CD4-positive, alpha-beta T cell treated with Interleukin-2 at 100 ng/mL for 4 hours (primary cell): ENCODE measurements at places on chromosomes 3 and 15.

- DNase-seq: peak; percentile 67
Measured at GRCh38 chr15:40307421-40308211, at the start of gene PLCB2. Gene PLCB2 (minus strand): TSS chr15:40307935. CDS start chr15:40307672, 263 bp downstream.

- DNase-seq: no peak
Measured at GRCh38 chr15:29101491-29101890, 168.1 kb downstream of the NSMCE3 start.

DNA sequence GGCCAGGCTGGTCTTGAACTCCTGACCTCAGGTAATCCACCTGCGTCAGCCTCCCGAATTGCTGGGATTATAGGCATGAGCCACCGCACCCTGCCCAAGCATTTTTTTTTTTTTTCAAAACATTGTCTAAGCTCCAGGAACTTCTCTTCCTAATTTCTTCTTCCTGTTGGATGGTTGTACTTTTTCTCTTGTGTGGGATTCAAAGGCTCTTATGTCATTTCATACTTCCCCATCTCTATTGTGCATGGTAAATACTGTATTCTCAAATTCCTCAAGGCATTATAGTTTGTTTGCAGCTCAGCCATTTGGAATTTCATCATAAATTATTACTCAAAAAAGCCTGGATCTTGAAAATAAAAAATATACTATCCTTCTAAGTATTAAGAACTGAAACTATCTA lies 199.1 kb upstream of the GADL1 start:
- no peak for DNase-seq

DNA sequence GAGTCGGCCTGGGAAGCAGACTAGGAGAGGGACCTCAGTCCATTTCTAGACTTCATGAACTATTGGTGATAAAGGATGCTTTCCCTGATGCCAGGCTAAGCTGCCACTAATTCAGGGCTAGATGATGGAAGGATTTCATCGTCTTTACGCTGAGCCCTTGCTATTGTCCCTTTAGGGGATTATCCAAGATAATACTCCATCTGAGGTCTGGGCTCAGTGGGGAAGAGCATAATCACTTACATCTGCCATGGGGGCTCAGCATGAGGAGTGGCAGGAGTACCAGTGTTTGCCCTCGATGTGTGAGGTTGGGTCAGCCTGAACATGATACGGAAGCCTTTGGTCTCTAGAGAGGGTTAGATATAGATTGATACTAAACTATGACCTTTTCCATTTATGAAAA lies 47.3 kb downstream of the PTPRG start:
- no peak for DNase-seq

- DNase-seq: no peak
Measured at GRCh38 chr3:52530918-52531826, 2.5 kb downstream of the NT5DC2 start.

- DNase-seq: no peak
Measured at GRCh38 chr15:39554746-39555387, 26.0 kb upstream of the THBS1 start.

DNA sequence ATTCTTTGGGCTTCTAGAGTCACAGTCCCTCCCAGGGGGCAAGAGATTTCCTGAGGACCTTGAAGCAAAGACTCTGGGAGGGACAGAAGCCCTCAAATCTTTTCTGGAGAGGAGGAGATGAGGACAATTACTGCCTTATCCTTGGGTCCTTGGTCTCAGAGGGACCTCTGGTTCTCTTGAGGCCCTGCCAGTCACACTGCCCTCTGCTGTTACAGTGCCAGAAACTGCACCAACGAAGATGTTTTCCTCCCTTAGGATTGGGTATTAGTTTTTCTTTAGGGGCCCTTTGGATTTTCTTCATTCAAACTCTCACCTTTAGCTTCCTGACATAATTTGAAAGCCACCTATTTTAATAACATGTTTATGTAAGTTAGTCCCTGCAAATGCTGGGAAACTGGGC lies 58.2 kb upstream of the SCN5A start:
- no peak for DNase-seq

DNA sequence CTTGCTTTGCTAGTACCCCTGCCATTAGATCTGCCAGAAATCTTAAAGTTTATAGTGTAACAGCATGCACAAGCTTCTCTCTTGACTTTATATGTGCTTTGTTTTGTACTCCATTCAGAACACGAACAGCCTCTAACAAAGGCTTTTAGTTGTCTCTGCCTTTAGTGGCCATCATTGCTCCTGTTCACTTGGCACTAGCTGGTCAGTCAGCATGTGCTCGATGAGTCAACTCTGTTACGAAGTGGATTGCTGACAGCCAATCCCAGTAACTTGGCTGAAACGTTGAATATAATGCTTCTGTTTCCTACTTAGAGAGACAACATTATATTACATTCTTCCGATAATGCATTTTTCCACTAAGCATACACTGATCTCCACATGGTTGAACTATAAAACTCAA lies 349.2 kb downstream of the NAALADL2 start:
- no peak for DNase-seq

GRCh38 chr15:58293622-58294550 lies 137.9 kb upstream of the LIPC start:
- DNase-seq: no peak

- DNase-seq: no peak
Measured at GRCh38 chr3:151305060-151305774, 11.4 kb downstream of the GPR87 start.

- no peak for DNase-seq
Measured at GRCh38 chr3:143132246-143132980, 12.8 kb downstream of the CHST2 start.

GRCh38 chr3:27081992-27082607 lies 287.1 kb downstream of the NEK10 start:
- no peak for DNase-seq

DNA sequence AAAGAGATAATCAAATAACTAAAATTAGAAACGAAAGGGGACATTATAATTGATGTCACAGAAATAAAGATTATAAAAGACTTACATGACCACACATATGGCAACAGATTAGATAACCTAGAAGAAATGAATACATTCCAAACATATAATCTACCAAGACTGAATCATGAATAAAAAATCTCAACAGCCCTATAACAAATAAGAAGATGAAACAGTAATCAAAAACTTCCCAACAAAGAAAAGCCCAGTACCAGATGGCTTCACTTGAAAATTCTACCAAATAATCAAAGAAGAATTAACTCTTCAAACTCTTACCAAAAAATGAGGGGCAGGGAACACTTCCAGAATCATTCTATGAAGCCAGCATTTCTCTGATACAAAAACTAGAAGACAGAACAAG lies 11.8 kb downstream of the TOP2B start:
- no peak for DNase-seq

- no peak for DNase-seq
Measured at GRCh38 chr3:184383033-184383740, 3.3 kb downstream of the CHRD start.

GRCh38 chr3:189446959-189447560 lies 184.1 kb upstream of the TP63 start:
- no peak for DNase-seq

DNA sequence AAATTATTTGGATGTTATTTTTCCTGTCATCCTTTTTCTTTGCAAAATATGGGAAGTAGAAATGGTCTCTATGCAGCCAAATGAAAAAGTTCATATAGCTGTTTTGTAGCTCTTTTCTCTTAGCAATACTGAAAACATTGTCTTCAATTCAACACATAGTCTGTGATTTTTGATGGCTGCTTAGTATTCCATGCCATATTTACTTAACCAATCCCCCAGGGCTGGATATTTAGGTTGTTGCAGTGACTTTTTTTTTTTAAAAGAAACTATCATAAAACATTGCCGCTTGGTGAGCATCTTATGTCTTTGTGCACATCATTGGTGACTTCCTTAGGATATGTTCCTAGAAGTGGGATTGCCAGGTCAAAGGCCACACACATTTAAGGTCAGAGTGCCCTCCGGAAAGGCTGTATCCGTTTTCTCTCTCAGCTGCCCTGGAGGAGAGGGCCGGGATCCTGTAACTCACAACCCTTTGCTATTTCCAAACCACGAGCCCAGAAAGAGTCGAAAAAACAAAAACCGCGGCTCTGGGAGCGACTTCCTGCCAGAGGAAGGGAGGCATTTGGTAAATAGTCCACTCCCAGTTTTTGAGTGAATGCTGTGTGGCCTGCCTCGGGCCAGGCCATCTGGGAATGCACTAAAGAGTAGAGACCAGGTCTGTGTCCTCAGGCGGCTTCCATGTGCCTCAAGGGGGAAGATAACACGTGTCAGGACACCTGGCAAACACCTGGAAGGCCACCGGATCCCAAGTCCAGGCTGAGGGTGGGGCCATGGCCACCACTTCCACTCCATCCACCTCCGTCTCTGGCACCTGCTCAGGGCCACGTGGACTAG lies 41.9 kb downstream of the SMAD6 start:
- no peak for DNase-seq

GRCh38 chr15:92073044-92073785 lies 219.7 kb downstream of the SLCO3A1 start:
- no peak for DNase-seq

GRCh38 chr3:134563601-134564000 lies 77.7 kb downstream of the CEP63 start:
- no peak for DNase-seq

- DNase-seq: no peak
Measured at GRCh38 chr3:127132876-127133275, 60.1 kb upstream of the PRR23E start.

GRCh38 chr3:194874783-194875182 lies 189.1 kb downstream of the FAM43A start:
- DNase-seq: no peak

DNA sequence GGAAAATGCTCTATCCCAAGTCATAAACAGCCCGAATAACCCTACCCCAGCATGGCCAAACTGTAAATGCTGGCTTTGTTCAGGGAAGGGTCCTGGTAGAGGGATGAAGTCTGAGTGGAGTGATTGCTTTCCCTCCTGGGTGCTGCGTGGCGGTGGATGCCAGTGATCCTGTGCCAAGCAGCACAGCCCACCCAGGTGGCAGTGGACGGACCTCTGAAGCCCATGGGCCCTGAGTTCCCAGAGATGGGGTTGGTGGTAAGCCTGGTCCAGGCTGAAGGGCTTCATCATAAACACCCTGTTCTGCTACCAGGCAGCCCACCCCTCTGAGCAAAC lies 69.3 kb upstream of the ITGA11 start:
- DNase-seq: no peak

GRCh38 chr3:173913974-173914421 lies 516.5 kb downstream of the NLGN1 start:
- no peak for DNase-seq

GRCh38 chr3:140953028-140953960 lies 11.7 kb downstream of the SLC25A36 start:
- no peak for DNase-seq

DNA sequence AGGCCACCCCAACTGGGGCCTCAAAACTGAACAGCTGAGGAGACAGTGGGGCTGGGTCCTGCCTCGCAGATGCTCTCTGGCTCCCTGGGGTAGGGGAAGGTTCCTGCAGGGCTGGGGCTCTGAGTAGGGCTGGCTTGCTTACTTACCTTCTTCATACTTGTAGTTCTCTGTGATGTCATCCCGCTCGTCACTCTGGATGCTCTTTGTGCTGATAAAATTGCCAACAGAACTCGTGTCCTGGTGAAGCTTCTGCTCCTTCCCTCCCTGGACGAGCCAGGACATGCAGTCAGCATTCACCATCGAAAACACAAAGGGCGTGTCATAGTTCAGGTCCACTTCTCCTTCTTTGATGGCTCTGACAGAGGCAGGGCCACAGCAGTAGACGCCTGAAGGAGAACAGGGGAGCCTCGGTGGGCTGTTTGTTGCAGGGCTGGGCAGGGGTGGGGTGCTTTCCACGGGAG lies 17.9 kb upstream of the EPB42 start:
- no peak for DNase-seq

- DNase-seq: no peak
Measured at GRCh38 chr3:55364421-55364820, 122.7 kb downstream of the WNT5A start.

GRCh38 chr15:94494732-94495131 lies 263.4 kb downstream of the MCTP2 start:
- no peak for DNase-seq

DNA sequence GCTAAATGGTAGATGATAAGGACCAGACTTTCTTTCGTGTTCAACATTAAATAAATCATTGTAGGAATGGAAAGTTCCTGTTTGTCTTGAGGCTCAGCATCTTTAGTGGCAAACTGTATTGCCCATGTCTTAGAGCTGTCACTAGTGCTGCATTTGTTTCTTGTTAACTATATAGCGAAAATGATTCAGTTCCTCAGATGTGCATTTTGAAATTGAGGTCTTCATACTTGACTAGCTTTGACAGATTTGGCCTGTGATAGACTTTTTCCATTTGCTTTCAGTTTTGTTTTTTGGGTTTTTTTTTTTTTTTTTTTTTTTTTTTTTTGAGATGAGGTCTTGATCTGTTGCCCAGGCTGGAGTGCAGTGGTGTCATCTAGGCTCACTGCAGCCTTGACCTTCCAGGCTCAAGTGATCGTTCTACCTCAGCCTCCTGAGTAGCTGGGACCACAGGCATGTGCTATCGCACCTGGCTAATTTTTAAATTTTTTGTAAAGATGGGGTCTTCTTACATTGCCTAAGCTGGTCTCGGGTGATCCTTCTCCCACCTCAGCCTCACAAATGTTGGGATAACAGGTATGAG lies 9.5 kb upstream of the RPLP1 start:
- no peak for DNase-seq

- DNase-seq: peak; percentile 16
Measured at GRCh38 chr15:63156755-63157117, 541 bp downstream of the RPS27L start.

- no peak for DNase-seq
Measured at GRCh38 chr3:139312959-139313358, 30.9 kb upstream of the MRPS22 start.

GRCh38 chr15:85976986-85977385 lies 102.7 kb upstream of the AGBL1 start:
- no peak for DNase-seq

DNA sequence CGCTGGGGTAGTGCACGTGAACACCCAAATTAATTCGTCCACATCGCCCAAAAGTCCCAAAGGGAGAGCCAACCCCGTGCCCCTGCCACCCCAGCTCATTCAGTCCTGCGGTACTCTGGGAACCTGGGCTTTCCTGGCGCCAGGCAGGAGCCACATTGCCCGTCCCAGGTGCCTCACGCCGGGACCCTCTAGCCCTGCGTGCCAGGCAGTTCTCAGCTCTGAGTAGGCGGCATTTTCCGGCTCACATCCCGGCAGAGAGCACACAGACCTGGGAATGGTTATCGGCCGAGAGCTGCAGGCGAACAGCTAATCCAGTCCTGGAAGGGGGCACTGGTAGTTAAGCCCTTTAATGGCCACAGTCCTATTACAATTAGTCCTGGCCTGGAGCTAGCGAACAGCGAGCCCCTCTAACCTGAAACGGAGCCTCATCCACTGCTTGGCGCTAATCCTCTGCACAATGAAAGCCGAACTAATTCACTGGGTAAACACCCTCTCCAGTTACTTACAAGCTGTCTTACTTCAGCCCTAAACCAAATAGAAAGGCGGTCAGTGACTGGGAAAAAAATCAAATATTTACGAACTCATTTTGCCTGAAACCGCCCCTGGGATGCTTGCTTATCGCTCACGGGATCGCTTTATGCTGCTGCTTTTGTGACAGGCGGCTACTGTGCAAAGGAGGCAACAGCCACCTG lies 254.6 kb upstream of the SOX14 start:
- no peak for DNase-seq
